Kidney epithelial cell (primary cell): ENCODE measurements at places on chromosomes 16 and 17.

DNA sequence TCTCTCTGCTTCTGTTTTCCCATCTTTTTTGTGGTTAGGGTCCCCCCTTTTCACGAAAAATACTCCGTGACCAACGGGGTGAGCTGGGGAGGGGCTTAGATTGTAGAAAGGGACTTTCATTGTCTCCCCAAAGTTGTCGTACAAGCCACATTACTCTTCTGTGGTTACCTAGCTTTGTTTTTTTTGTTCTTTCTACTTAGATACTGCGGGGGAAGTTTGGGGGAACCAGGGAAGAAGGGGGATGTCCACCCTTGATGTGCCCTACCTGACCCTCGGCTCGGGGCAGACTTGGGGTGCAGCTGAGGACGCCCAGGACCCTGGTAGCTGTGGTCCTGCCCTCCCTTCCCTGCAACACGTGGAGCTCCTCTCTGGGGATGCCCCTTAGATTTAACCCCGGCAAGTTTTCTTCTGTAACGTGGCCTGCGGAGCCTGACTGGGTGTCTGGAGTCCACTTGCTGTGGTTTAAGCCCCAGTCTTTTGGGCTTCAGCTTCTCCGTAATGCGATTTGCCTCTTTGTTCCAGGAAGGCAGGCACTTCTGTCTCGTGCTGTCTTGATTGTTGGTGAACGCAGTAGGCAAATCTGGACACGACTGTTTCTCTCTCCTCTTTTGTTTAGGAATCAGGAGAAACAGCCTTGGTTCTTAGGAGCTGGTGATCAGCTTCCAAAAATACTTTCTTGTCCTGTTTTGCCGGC, 892 bp downstream of the ABCC1 start:
- no peak for DNase-seq

GRCh38 chr17:38587947-38588787, 17.6 kb downstream of the SRCIN1 start:
- no peak for DNase-seq

- DNase-seq, result no peak
Measured at GRCh38 chr16:17885659-17886207, 415.0 kb upstream of the XYLT1 start.

GRCh38 chr17:43905985-43906852, 1.1 kb downstream of the MPP2 start:
- DNase-seq, result no peak

DNA sequence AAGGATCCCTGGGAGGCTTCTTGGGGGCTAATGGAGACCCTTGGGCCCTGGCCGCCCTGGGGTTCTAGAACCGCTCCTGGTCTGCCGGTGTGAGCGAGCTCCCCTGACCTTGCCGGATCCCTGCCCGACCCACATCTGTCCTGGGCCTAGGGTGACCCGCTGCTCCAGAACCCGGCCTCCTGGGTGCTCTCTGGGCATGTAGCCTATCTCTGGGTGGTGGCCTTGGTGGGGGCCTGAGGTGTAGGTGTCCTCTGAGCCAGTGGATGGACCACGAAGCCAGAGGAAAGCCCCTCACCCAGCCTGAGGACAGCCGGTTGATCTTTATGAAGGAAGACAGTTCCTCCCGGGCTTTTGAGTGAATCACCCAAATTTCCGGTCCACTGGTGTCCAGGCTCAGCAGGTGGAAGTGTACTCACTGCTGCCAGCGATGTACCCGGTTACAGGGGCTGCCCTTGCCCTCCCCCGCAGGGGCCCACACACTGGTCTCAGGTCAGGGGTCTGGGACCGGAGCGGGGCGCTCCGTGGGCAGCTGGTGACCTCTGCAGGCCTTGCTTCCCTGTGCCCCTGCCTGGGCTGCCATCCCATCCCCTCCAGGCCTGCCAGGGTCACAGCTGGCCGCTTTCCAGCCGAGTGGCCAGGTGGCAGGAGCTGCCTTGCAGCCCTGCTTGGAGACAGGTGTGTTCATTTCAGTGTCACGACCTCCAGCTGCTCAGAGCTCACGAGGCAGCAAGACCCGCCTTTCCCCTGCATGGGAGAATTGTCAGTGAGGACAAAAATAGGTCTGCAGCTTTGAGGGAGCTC, 10.5 kb upstream of the GSE1 start:
- no peak for DNase-seq
